Peyer's patch (tissue), 4 donors: ENCODE measurements at places on chromosomes 7 and 10.

DNA sequence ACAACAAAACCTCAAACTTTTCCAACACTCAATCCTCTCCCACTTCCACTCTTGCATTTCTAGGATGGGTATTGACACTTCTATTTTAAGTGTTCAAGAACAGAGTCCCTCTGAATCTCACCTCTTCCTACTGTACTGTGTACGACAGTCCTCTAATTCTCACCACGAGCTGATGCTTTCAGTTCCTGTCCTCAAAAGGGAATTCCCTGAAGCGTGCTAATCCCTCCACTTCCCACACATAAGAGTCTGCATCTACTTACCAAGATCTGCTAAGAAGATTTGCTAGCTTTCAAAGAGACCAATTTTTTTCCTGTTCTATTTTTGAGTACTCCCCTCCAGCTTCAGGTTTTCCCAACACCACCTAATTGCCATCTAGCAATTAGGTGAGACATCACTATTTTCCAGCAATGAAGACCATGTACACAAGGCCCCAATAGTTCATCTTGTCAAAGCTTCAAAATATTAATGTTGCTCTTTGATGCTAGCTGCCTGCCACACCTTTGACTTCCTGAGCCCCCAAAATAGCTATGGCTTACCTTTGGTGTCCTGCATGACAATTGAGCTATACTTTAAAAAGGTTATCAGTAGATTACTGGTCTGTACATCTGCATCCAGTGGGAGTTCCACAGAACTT lies 54.4 kb downstream of the ARMH3 start:
- H3K27ac ChIP-seq, result no peak overlapping the region
- peak; percentile 37 for DNase-seq
- H3K36me3 ChIP-seq, result no peaks in the 10 kb centered on the region
- no peaks in the 10 kb centered on the region for H3K27me3 ChIP-seq
- H3K4me3 ChIP-seq, result no peak overlapping the region

GRCh38 chr7:69932034-69932628 lies 333.9 kb downstream of the AUTS2 start:
- no peaks in the 10 kb centered on the region for H3K36me3 ChIP-seq
- no peak overlapping the region for H3K4me3 ChIP-seq
- H3K4me1 ChIP-seq, result no peaks in the 10 kb centered on the region
- H3K27ac ChIP-seq, result no peak overlapping the region
- DNase-seq, result no peak

GRCh38 chr10:125057158-125058001 lies 103.0 kb downstream of the CTBP2 start:
- peak; percentile 79 for DNase-seq
- peaks cover 12% of the 10 kb centered on the region for H3K4me1 ChIP-seq
- H3K27me3 ChIP-seq, result no peaks in the 10 kb centered on the region
- peak overlapping the region; percentile 93 for H3K27ac ChIP-seq
- no peaks in the 10 kb centered on the region for H3K36me3 ChIP-seq

GRCh38 chr7:38451840-38452239 lies 178.4 kb upstream of the TARP start:
- H3K4me1 ChIP-seq, result no peaks in the 10 kb centered on the region
- no peak for DNase-seq
- no peaks in the 10 kb centered on the region for H3K27me3 ChIP-seq

GRCh38 chr7:87058744-87059524 lies 520 bp downstream of the ELAPOR2 start:
- H3K27ac ChIP-seq, result peak overlapping the region; percentile 73
- no peaks in the 10 kb centered on the region for H3K27me3 ChIP-seq
- no peaks in the 10 kb centered on the region for H3K36me3 ChIP-seq
- no peaks in the 10 kb centered on the region for H3K4me1 ChIP-seq
- DNase-seq, result peak; percentile 30

DNA sequence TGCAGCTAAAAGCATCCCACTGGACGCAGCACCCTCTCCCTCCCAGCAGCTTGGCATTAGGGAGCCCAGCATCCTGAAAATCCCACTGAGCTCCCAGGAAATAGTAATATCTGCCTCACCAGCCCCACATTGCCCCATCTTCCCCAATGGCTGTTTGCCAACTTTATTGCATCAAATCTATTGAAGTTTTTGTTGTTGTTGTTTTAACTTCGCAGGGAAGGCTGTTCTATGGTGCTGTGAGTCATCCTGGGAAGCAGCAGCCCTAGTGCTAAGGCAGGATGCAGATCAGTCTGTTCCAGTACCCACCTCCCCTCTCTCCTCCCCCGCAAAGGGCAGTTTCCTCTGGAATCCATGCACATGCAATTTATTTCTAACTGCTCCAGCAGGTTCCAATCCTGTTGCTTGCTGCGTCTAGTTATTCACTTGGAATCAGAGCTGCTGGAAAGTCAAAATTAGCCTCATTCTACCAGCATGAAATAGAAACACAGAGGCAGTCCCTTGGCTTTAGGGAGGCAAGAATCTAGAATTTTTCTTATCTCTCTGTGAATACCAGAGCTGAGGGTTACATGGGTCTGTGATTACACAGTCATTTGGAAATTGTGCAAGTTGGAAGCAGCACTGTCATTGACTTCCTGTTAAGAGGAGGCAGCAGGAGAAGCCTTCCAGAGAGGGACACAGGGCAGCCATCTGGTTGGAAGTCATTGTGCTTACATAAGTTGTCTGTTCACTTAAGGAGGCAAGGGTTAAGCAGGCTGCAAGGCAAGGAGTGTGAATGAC lies 115.9 kb upstream of the CACUL1 start:
- no peaks in the 10 kb centered on the region for H3K27me3 ChIP-seq
- H3K27ac ChIP-seq, result no peak overlapping the region
- no peaks in the 10 kb centered on the region for H3K36me3 ChIP-seq
- H3K4me1 ChIP-seq, result no peaks in the 10 kb centered on the region
- no peak for DNase-seq

GRCh38 chr10:110872984-110873923 lies 1.5 kb downstream of the PDCD4 start:
- no peak for DNase-seq
- peak overlapping the region; percentile 98 for H3K4me3 ChIP-seq
- H3K27me3 ChIP-seq, result no peaks in the 10 kb centered on the region
- peaks cover 21% of the 10 kb centered on the region for H3K4me1 ChIP-seq
- H3K27ac ChIP-seq, result peak overlapping the region; percentile 96
- H3K36me3 ChIP-seq, result peaks cover 24% of the 10 kb centered on the region

GRCh38 chr7:107210400-107210799 lies 41.6 kb downstream of the HBP1 start:
- H3K4me1 ChIP-seq, result no peaks in the 10 kb centered on the region
- no peak overlapping the region for H3K27ac ChIP-seq
- no peaks in the 10 kb centered on the region for H3K36me3 ChIP-seq
- no peak for DNase-seq

DNA sequence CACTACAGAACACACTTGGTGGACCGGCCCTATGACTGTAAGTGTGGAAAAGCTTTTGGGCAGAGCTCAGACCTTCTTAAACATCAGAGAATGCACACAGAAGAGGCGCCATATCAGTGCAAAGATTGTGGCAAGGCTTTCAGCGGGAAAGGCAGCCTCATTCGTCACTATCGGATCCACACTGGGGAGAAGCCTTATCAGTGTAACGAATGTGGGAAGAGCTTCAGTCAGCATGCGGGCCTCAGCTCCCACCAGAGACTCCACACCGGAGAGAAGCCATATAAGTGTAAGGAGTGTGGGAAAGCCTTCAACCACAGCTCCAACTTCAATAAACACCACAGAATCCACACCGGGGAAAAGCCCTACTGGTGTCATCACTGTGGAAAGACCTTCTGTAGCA lies 14.6 kb downstream of the ZSCAN21 start:
- H3K27ac ChIP-seq, result no peak overlapping the region
- DNase-seq, result no peak
- no peaks in the 10 kb centered on the region for H3K4me1 ChIP-seq
- no peaks in the 10 kb centered on the region for H3K27me3 ChIP-seq
- H3K36me3 ChIP-seq, result no peaks in the 10 kb centered on the region
- no peak overlapping the region for H3K4me3 ChIP-seq

- H3K4me3 ChIP-seq, result no peak overlapping the region
- H3K4me1 ChIP-seq, result no peaks in the 10 kb centered on the region
- no peaks in the 10 kb centered on the region for H3K27me3 ChIP-seq
- H3K27ac ChIP-seq, result no peak overlapping the region
- DNase-seq, result no peak
- H3K36me3 ChIP-seq, result no peaks in the 10 kb centered on the region
These were observed 14.3 kb downstream of the MAT1A start for GRCh38 chr10:80275135-80275498.

- H3K27ac ChIP-seq, result no peak overlapping the region
- peak overlapping the region; percentile 49 for H3K4me3 ChIP-seq
- H3K27me3 ChIP-seq, result no peaks in the 10 kb centered on the region
- peak; percentile 67 for DNase-seq
These were observed 167.5 kb downstream of the NRF1 start for GRCh38 chr7:129778770-129779601.
